ENCODE measurements at places on chromosomes 3 and 15. TPM values are rescaled to one million over a fixed set of nuclear protein-coding genes. Genes with fewer than 3 reads are reported as not detected.

DNA sequence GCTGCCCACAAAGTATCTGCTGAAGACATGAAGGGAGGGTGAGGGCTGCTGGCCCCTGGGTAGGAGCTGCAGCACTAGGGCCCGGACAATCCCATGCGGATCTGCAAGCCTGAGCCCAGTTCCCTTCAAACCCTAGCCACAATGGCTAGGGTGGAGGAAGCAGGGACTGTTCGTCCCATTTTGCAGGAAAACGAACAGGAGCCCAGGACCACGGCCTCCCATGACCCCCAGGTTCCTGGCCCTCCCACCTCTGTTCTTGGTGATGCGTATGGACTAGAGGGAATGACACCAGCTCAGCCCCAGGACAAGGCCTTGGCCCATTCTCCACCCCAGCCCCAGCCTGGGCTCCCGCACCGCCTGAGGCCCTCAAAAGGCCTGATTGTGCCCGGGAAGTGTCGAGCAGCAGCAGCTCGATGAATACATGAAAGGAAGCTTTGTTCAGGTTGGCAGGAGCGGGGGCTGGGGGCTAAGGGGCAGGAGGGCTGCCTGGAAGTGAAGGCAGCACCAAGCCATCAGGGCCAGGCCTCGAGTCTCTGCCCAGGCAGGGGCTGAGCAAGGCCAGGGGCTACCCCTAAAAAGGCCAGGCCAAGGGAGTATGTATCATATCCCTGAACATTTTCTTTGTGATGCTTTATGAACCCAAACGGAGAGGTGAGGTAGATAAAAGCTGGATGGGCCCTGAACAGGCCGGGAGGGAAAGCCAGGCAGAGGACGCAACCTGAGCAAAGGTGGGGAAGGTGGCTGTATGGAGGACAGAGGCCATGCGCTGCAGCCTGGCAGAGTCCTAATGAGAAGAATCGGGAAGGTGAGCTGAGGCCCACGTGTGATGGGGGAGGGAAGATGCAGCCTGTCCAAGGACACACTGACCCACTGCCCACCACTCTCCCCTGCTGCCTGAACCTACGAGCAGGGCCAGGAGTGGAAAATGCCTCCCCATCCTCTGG is 12.2 kb downstream of the SEMA7A start:
- no peak overlapping the region for H3K4me3 ChIP-seq
- H3K27ac ChIP-seq = no peak overlapping the region
- H3K4me1 ChIP-seq = no peaks in the 10 kb centered on the region
- H3K27me3 ChIP-seq = no peaks in the 10 kb centered on the region
- DNase-seq = no peak
- H3K36me3 ChIP-seq = no peaks in the 10 kb centered on the region

Gene GOLGA6L7
- not detected for total RNA-seq

DNA sequence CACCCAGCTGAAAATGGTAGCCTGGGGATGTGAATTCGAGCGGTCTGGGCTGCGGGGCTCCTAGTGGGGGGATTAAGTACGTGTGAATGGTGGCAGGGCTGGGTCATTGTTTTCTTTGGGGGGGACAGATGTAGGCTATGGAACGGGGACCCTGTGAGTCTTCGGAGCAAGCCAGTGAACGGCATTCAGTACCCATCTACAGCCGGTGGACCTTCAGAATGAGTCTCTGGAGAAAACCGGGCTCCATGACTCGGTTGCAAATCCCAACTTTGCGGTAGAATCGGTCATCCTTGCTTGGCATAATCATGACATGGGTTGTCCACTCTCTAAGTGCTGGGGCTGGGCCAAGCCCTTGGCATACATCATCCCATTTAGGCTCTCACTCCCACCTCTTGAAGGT is 7.2 kb upstream of the EOMES start:
- peaks cover 65% of the 10 kb centered on the region for H3K27me3 ChIP-seq
- H3K27ac ChIP-seq = no peak overlapping the region
- H3K36me3 ChIP-seq = no peaks in the 10 kb centered on the region
- no peak overlapping the region for H3K4me3 ChIP-seq
- H3K4me1 ChIP-seq = peaks cover 29% of the 10 kb centered on the region

Gene GABRR3
- not detected for total RNA-seq

Gene LEKR1
- total RNA-seq = 0.99 TPM
